ENCODE measurements at places on chromosomes 2 and 18.

DNA sequence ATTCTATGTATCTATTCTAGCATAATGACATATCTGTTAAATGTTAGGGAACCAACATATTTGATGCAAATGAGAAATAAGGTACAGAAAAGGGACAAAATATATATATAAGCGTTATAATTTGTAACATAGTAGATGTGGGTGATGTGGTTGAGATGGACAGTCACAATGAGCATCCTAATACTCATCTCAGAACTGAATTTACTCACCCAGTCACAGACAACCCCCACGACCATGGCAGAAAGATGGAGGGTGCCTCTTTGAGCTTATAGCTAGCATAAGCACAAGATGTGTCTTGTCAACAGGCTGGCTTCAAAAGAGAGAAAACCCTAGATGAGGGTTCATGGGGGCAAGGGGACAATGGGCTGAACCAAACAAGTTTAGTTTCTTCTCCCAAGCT, 9.1 kb upstream of the DSG3 start:
- DNase-seq: no peak

GRCh38 chr2:10303181-10303693, 533 bp downstream of the HPCAL1 start:
- DNase-seq: no peak

DNA sequence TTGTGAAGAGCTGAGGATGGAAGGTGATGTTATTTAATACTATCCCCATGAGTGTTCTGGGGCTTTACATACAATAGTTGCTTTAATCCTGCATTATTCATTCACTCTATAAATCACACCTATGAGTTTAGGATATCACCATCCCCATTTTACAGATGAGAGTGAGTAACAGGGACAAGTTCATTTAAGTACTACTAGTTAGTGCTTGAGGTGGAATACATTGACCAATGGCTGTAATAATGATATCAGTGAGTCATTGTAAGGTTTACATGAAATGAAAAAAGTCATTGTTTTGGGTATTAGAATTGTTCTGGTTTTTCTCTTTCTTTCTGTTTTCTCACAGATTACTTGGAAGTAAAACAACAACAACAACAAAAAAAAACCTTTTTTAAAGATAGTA, 42.5 kb downstream of the TANC1 start:
- DNase-seq: no peak

GRCh38 chr2:20444101-20444992, 2.5 kb upstream of the RHOB start:
- peak; percentile 87 for DNase-seq

DNA sequence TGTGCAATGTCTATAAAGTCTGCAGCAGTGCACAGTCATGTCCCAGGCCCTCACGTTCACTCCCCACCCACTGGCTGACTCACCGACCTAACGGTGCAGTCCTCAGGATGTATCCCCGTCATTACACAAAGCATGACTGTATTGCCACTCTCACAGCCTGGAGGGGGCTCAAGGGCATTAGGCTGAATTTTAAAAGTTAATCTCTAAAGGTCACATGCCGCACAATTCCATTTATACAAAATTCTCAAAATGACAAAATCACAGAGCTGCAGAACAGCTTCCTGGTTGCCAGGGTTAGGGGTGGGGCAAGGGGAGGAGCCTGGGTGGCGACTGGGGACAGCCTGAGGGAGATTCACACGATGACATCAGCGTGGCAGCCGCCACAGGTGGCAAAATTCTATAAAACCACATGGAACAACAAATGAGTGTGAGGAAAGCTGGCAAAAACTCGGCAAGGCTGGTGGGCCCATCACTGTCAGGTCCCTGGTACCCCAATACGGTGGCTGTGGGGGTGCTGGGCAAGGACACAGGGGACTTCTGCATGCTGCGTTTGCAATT, 97.6 kb downstream of the NDUFA10 start:
- peak; percentile 20 for DNase-seq

DNA sequence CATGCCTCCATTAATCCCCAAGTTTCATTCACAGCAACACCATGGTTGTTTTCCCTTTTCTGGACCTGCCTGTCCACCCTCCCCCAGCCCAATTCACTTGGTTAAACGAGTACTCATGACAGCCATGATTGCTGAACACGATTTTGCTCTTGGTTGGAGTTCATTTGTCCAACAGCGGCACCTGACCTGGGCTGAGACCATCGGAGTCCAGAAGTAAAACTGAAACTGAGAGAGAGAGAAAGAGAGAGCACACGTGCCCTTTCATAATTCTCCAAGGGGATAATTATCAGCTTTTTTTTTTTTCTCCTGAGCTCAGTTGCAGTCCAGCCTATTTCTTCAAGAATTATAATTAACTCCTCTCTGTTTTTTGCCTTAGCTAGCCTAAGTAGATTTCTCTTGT, 13.7 kb upstream of the KIF5C start:
- no peak for DNase-seq

- DNase-seq: no peak
Observed at GRCh38 chr2:70570041-70570661, 16.5 kb upstream of the TGFA start.

GRCh38 chr18:10511236-10511635, 14.6 kb upstream of the NAPG start:
- no peak for DNase-seq

DNA sequence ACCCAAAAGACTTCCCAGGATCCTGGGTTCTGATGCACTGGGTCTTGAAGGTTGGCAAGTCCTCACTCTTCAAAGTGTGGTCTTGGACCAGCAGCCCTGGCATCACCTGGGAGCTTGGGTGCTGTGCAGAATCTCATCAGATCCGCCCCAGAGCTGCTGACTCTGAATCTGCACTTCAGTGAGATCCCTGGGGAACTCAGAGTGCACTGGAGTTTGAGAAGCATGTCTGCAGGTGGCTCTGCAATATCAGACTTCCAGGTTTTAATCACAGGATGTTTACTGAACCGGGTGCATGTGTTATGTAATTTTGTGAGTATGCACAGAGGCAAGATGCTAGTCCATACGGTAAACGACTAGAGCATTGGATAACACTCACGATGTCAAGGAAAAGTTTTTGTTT, 58.0 kb upstream of the BOD1L2 start:
- no peak for DNase-seq

GRCh38 chr2:48601349-48601748, 16.3 kb upstream of the GTF2A1L start:
- no peak for DNase-seq

- no peak for DNase-seq
Observed at GRCh38 chr18:75618146-75618545, 190.6 kb upstream of the SMIM21 start.

- peak; percentile 65 for DNase-seq
Observed at GRCh38 chr2:174593574-174594203, 3.9 kb downstream of the WIPF1 start.

DNA sequence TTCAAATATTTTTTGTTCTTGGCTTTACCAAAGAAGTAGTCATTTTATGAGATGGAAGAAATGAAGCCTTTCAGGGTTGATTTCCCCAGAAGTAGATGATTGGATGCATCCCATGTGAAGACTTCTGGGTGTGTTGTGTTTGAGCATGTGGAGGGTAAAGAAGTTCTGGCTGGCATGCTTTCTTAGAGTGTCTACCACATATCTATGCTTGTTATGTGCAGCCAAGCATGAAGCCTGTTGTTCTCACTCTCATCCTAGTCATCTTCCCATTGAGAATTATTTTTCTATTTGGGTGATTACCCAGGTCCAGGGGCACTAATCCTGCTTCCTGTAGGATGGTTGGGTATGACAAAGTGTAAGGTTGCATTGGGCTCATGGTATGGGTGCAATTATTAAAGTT, 472.9 kb downstream of the PTPRM start:
- no peak for DNase-seq

DNA sequence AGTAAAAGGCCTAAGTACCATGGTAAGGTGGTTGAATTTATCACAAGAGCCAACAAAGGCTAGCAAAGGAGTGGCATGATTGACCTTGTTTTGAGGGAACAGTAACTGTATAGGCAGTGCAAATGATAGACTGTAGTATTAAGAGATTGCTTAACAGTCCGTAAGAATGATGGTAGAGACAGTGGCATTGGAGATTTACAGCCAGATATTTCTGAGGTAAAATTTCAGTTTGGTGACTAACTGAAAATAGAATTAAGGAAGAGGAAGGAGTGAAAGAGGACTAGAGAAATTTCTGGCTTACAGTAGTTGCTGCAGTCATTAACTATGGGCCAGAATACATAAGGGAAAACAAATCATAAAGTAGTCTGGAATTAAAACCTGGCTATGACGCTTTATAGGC, 4.4 kb upstream of the BAZ2B start:
- DNase-seq: no peak

Data from femur (tissue), 1 donor.